Fibroblast of skin of back (primary cell): ENCODE measurements at places on chromosomes 16 and 17.

GRCh38 chr16:28155293-28155692 lies 56.5 kb downstream of the XPO6 start:
- no peak for DNase-seq

- DNase-seq, result no peak
These were observed 665.6 kb upstream of the SOX9 start for GRCh38 chr17:71455219-71455618.

- peak; percentile 2 for DNase-seq
These were observed 116.9 kb downstream of the DNAH3 start for GRCh38 chr16:21033704-21034103.

GRCh38 chr16:76081967-76082366 lies 195.2 kb upstream of the CNTNAP4 start:
- no peak for DNase-seq
